Head of caudate nucleus (tissue), 42 donors: ENCODE measurements at places on chromosomes 7 and 10.

GRCh38 chr7:37351716-37352115, 96.9 kb downstream of the ELMO1 start:
- DNase-seq, result no peak

DNA sequence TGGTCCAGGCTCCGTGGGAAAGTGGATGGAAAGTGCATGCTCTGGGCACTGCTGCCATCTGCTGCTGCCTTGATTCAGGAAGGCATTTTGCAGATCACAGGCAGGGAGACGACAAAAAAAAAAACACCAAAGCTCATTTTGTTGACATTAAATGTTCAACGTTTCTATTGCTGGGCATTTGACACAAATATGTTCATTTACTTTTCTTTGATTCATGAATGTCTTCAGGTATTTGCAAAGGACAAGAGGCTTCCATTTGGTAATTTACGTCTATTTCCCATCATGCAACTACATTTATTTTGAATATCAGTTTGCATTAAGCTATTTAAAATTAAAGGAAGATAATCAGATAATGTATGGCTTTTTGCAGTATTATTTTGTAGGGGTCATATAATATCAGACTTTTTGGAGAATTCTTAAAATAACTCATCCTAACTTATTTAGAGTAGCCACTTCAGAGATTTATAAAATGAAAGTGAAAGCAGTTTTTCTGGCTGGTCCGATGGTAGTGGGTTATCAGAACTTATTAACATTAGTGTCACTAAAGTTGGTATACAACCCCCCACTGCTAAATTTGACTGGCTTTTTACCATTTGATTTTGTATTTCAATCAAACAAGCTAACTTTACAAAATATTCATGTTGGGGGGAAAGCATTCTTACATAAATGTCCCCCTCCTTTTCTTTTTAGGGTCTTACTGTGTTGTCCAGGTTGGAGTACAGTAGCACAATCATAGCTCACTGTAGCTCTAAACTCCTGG, 65.3 kb downstream of the PDIA4 start:
- DNase-seq, result peak; percentile 76

- DNase-seq, result no peak
Observed at GRCh38 chr10:80283536-80284199, 5.8 kb downstream of the MAT1A start.

GRCh38 chr10:73979141-73979808, 18.6 kb upstream of the VCL start:
- no peak for DNase-seq

DNA sequence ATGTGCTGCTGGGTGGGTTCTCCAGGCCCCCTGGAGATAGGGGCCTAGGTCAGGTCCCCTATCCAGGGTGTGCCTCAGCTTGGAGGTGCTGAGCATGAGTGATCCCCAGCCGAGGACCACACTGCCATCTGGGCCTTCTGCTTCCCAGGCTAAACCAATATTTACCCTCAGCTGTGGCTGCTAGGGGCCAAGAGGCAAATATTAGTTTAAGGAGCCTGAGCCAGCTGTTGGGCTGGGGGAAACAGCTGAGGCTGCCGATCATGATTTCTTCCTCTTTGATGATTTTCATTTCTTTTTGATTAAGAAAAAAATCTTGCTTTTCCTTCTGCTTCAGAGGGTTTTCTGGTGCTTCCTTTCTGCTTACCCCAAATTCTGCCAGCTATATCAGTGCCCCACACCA, 83.4 kb downstream of the NEURL1 start:
- no peak for DNase-seq

GRCh38 chr7:2253021-2253420, 11.0 kb downstream of the NUDT1 start:
- no peak for DNase-seq
